ENCODE measurements at places on chromosomes 5 and 9.

- peak; percentile 76 for ATAC-seq
Observed at GRCh38 chr5:151651997-151652645, 34.6 kb downstream of the SPARC start.

- peak; percentile 64 for ATAC-seq
Observed at GRCh38 chr5:59562756-59563389, 330.7 kb downstream of the PDE4D start.

- ATAC-seq: no peak
Observed at GRCh38 chr5:137019229-137019628, 479.9 kb downstream of the SPOCK1 start.

DNA sequence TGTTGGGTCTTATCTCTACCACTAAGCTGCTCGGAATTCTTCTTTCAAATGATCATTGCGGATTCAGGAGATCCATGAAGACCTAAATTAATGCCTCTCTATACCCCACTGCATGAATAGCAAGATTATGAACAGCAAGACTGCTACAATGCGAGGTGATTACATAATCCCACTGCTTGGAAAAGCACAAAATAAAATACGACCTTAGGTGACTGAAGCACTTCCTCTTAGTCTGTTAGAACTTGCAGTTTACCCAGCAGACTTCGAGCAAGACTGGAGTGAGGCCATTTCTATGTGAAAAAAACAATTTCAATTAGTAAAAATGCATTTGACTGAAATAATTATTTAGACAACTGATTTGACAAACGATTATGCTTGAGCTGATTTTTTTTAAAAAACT is 59.8 kb downstream of the SH3RF2 start:
- no peak for ATAC-seq
